ENCODE measurements at places on chromosomes 6 and 20.

DNA sequence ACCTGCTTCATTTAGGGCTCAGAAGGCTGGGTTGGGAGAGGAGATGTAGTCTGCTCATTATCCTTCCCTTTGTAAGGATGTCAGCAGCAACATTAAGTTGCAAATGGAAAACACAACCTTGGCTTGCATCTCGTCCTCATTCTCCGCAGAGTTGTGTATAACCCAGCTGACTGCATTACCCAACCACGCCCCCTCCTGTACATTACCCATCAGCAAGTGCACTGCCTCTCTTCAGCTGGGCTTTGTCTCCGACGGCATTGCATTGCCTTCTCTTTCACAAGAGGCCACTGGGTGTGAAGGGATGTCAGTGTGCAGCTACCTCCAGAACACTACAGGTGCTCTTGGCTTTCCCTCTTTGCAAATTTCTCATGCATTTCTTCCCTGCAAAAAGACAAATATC lies 128.7 kb upstream of the TSHZ2 start:
- no peak for DNase-seq

GRCh38 chr6:100952006-100952405 lies 70.9 kb upstream of the ASCC3 start:
- DNase-seq: no peak

GRCh38 chr20:17287998-17288397 lies 61.2 kb downstream of the PCSK2 start:
- DNase-seq: no peak

GRCh38 chr6:12203001-12203400 lies 87.2 kb upstream of the EDN1 start:
- DNase-seq: no peak

DNA sequence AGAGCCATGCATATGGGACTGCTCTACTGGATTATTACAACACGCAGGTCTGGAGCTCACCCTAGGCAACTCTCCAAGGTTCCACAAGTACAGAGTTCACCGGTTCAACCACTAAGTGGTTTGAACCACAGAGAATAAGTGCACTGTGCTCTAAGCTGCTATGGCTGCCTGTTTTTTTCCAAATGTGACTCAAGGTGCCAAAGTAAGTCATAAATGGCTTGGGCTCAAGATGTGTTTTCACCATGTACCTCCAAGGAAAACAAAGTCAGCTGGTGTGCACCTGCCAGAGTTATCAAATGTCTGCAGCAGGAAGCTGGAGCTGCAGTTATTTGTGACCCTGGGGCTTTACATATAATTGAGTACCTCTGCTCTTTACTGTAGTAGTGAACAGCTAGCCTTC lies 76.7 kb downstream of the PREP start:
- no peak for DNase-seq

DNA sequence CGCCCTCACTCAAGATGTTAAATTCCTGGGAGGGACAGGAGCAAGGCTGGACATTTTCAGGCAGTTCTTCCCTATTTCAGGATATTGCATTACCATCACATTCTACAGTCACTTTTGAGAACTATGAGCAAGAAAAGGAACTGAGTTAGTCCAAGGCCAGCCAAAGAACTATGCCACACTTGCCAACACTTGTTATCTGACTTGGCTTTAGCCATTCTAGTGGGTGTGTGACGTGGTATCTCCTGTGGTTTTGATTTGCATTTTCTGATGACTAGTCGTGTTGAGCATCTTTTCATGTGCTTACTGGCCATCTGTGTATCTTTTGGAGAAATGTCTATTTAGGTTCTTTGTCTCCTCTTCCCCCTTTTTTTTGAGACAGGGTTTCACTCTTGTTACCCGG lies 12.0 kb downstream of the XRN2 start:
- no peak for DNase-seq

GRCh38 chr6:70196531-70196930 lies 106.4 kb downstream of the COL9A1 start:
- no peak for DNase-seq

DNA sequence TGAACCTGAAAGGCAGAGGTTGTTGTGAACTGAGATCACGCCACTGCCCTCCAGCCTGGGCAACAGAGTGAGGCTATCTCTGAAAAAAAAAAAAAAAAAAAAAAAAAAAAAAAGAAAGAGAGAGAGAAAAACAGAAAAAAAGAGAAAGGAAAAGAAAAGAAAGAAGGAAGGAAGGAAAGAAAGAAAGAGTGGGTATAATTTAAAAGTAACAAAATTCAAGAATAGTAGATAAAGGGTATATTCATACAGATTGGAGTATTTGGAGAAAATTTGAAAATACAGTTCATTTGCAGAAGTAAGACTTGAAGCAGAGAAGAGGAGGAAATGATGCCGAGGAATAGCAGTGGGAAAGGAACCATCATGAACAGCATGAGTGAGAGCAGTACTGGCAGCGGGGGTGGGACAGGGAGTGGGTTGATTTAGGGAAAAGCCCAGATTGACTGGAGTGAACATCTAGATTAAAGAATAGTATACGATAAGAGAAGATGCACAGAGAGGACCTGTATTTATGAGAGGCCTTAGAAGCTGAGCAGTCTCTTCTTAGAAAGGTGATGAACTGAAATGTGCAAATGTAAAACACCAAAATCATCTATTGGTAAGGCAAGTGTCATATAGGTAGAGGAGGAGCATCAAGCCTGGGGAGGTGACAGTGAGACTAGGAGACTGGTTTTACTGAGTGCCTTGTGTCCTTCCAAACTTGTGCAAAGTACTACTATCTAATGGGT lies 17.8 kb upstream of the HLA-DRB1 start:
- no peak for DNase-seq

GRCh38 chr6:158031381-158032353 lies 50.0 kb downstream of the SYNJ2 start:
- peak; percentile 78 for DNase-seq

DNA sequence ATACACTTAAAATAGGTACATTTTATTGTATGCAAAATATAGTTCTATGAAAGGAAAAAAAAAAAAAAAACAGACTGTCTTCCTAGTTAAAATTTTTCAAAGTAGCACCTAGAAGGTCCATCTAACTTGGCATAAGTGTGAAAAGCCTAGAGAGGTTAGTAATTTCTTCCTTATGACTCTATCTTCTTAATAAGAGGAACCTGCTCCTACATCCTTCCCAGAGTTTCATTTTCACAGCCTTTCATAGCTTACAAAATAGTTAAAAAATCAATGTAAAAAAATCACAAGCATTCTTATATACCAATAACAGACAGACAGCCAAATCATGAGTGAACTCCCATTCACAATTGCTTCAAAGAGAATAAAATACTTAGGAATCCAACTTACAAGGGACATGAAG lies 28.8 kb downstream of the OGFRL1 start:
- DNase-seq: no peak

- no peak for DNase-seq
These were observed 210.3 kb downstream of the RFPL4B start for GRCh38 chr6:112557435-112557834.

DNA sequence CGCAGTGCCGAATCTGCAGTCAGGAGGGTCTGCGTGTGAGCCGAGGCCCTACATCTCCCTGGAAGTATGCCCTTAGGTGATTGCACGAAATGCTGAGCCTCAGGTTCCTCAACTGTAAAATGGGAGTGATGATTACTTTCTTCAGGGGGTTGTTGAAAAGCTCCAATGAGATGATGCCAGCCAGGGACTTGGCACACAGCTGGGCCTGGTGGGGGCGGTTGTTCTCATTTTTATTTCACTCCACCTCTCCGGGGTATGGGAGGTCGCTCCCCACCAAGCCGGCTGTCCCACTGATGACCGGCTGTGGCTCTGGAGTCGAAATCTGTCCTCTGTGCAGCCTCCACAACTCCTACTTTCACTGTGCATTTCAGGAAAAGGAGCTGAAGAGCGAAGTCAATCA lies 8.1 kb downstream of the PCK1 start:
- DNase-seq: no peak

DNA sequence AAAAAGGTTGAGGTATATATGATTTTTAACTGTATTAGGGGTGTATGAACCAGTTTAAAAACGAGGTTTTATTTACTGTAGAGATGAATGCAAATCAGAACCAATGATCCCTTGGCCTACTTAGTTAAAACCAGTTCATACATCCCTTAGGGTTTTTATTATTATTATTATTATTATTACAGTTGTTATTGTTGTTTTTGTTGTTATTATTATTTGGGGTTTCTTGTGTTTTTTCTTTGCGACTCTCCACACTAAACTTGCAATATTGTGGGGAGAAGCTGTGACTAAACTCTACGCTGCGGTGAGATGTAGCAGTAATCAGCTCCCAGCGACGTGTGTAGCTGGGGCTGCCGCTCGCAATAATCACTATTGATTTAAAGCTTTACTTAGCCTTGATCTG lies 62.2 kb downstream of the SSR1 start:
- DNase-seq: no peak

GRCh38 chr20:47610945-47611250 lies 109.2 kb downstream of the NCOA3 start:
- DNase-seq: no peak

DNA sequence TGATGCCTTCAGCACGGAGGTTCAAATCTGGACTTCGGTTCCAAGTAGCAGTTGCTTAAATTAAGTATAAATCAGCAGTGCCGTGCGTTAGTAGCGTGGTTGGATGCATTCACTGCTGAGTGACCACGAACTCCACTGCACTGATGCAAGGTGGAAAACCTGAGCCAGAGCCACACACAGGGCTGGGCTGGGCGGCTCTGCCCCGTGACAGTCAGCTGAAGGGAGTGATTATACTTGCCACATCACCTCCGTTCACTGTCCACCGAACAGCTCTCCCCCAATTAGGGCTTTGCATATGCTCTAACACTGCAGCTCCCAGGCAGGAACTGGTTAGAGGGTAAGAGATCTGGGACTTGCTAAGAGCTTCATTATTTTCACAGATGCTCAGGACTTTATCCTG lies 22.2 kb downstream of the PPP1R3G start:
- no peak for DNase-seq

DNA sequence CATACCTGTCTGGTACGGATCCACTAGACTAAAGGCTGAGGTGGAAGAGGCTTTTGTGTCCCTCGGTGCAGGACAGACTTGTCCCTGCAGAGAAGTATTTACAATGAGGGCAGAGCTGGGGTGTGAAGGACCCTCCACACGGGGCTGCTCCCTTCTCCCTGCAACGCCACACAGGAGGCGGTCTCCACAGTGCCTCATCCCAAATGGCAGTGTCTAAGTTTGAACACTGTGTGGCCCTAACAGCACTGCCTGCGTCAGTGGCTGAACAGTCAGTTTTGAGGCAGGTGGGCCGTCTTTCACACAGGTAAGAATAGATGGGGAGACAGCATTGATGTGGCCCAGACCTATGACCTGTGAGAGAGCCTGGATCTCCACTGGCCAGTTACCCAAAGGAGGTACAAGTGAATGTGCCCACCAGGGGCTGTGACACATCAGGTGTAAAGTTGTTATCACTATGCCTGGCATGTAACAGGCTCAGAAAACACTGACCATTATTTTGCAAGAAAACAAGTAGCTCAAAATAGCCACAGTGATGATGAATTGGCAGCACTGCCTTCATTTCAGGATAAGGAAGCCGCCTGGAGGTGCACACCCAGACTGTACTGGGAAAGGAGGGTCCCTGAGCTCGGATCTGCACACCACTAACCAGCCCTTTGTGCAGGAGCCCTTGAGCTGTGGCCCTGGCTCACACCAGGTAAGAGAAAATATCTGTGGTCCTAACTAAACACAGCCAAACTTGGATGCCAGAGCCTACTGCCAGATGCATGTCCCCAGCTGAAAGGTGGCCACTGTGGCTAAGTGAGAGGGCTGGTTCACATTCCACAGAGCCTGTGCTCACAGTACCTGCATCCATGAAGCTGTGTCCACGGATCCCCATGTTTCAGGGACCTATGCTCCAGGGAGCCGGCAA lies 246.7 kb downstream of the DLL1 start:
- DNase-seq: no peak

DNA sequence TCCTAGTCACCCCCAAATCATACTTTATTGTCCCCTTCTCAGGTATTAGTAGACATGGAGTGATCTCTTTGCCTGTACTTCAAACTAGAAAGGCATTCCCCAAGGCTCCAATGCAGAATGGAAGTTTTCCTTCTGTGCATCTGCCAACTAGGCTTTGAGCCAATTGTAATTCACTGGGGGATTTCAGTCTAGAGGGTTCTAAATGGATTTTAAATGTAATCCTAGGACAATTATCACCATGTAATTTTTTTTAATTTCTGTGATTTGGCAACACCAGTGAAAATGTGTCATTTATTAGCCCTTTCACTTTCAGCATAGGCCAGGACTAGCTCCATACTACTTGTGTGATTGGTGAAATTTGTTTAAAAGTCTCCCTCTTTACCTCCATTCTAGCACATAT lies 557.6 kb upstream of the MARCKS start:
- DNase-seq: no peak

- no peak for DNase-seq
These were observed 472.1 kb upstream of the RNF217 start for GRCh38 chr6:124490122-124490521.

- no peak for DNase-seq
These were observed 4.6 kb downstream of the NSFL1C start for GRCh38 chr20:1462001-1462400.

GRCh38 chr6:152457949-152458624 lies 179.1 kb downstream of the SYNE1 start:
- no peak for DNase-seq

DNA sequence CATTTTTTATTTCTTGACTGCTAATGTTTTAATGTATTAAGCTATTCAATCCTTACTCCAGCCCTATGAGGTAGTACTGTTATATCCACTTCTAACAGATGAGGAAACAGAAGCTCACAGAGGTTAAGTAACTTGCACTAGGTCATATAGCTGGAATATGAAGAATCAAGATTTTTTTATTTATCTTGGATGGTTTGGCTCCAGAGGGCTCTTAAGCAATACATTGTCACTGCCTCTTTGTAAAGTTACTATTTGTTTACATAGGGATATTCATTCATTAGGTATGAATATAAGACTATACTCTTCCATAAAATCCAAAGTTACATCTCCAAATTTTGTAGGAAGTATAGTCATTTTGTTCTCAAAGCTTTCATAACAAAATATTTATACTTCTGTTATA lies 113.8 kb downstream of the LAMP5 start:
- no peak for DNase-seq

DNA sequence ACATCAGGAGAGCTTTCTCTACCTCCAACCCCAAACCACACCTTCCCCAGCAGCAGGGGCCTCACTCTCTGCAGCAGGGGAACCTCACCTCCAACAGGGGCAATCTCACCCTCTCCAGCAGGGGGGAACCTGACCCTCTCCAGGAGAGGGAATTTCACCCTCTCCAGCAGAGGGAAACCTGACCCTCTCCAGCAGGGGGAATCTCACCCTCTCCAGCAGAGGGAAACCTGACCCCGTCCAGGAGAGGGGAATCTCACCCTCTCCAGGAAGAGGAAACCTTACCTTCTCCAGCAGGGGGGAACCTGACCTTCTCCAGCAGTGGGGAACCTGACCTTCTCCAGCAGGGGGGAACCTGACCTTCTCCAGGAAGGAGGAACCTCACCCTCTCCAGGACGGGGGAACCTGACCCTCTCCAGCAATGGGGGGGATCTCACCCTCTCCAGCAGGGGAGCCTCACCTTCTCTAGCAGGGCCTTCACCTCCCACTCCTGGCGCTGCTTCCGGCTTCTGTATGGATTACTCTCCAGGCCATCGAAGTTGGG lies 3.1 kb downstream of the B3GALT4 start:
- DNase-seq: no peak

Measured in activated T-cell treated with anti-CD3 and anti-CD28 coated beads, Interleukin-2, amount 50 U/mL, for 48 hours (primary cell).